ENCODE measurements at places on chromosomes 3 and 15.

GRCh38 chr15:92097474-92098178 lies 244.1 kb downstream of the SLCO3A1 start:
- DNase-seq, result peak; percentile 32

DNA sequence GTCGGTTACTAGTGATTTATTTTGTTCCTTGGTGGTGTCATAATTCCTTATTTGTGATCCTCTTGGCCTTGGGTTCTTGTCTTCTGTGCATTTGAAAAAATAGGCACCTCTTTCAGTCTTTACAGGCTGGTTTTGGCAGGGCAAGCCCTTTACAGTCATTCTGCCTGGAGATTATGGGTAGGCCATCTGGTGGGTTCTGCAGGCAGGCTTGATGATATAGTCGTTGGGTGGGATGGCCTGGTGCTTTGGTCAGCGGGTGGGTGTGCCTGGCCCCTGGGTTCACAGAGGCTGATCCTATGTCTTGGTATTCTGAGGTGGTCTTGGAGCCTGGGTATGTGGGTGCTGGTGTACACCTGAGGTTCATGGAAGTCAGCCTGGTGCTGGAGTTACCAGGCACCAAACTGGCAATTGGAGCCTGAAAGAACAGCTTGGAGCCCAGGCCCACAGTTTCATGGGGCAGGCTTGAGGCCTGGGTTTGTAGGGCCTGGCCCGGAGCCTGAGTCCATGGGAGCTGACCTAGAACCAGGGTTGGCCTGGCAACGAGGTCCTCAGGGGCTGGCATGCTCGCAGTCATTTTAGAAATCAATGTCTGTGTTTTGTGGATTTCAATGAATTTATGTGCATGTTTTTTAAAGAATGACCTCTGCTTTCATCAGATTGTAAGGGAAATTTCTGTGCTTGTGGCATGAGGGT lies 63.3 kb downstream of the DOCK3 start:
- DNase-seq, result no peak

DNA sequence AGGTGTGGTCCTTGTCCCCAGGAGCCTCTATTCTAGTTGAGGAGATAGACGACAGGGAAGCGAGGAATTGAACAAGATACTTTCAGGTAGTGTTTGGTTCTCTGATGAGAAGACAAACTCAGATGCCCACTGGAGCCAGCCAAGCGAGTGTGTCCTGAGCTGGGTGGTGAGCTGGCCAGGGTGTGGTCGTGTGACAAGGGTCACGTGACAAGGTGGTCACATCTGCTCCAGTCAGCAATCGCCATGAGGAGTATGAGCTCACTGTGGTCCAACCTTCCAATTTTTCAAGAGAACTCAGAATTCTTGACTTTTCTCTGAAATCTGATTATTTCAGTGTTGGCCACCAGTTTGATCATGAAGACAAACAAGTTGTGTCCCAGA lies 39.5 kb downstream of the SLC6A6 start:
- DNase-seq, result no peak

DNA sequence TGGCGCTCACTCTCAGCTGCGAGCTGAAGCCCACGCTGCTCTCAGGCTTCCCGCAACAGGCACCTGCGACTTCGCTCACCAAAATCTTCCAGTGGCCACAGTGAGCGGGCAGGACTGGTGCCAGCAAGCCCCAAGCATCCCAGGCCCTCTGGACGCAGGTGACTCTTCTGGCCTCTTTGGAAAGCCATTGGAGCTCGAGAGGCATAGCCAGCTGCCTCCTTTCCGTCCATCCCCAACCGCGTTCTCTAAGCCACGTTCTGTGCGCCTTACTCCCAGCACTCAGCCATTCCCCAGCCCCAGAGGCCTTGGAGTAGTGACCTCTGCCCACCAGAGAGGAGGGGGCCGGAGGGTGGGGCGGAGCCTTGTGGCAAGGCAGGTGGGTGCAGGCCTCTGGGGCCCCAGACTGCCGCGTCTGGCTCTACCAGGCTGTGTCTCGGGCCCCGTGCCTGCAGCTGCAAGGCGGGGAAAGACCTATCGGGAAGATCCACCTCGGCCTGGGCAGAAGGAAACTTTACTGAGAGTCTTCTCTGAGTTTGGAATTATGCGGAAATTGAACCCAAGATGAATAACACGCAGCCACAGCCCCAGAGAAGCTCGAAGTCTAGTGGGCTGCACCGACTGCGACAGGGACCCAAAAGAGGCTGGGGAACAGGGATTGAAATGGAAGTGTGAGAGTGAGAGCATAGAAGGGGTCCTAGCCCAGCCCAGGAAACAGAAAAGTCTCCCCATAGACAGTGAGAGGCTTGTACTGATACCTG lies 3.6 kb upstream of the SOX14 start:
- no peak for DNase-seq

- DNase-seq, result no peak
Observed at GRCh38 chr3:76383781-76384180, 598.4 kb upstream of the ZNF717 start.

DNA sequence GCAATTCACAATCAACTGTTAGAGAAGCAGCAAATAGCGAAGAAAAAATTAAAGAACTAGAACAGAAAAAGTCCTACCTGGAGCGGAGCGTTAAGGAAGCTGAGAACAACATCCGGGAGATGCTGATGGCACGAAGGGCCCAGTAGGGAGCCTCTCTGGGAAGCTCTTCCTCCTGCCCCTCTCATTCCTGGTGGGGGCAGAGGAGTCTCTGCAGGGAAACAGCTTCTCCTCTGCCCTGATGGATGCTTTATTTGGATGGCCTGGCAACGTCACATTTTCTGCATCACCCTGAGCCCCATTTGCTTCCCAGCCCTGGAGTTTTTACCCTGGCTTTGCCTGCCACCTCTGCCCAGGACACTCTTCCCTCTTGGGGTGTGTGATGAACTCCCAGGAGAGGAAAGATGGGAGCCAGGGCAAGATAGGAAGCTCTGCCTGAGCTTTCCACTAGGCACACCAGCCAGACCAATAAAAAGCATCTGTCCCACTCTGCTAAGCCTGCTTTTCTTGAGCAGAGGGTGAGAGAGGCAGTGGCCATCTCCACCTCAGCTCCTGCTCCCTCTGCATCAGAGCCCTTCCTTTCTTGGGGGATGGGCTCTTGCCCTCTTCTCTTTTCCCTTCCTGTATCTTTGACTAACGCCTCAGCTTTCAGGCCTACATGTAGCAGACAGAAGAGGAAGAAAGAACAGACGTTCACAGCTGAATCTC lies 39.4 kb downstream of the PPARG start:
- DNase-seq, result no peak

GRCh38 chr3:44080474-44081072 lies 161.1 kb upstream of the TOPAZ1 start:
- DNase-seq, result no peak

DNA sequence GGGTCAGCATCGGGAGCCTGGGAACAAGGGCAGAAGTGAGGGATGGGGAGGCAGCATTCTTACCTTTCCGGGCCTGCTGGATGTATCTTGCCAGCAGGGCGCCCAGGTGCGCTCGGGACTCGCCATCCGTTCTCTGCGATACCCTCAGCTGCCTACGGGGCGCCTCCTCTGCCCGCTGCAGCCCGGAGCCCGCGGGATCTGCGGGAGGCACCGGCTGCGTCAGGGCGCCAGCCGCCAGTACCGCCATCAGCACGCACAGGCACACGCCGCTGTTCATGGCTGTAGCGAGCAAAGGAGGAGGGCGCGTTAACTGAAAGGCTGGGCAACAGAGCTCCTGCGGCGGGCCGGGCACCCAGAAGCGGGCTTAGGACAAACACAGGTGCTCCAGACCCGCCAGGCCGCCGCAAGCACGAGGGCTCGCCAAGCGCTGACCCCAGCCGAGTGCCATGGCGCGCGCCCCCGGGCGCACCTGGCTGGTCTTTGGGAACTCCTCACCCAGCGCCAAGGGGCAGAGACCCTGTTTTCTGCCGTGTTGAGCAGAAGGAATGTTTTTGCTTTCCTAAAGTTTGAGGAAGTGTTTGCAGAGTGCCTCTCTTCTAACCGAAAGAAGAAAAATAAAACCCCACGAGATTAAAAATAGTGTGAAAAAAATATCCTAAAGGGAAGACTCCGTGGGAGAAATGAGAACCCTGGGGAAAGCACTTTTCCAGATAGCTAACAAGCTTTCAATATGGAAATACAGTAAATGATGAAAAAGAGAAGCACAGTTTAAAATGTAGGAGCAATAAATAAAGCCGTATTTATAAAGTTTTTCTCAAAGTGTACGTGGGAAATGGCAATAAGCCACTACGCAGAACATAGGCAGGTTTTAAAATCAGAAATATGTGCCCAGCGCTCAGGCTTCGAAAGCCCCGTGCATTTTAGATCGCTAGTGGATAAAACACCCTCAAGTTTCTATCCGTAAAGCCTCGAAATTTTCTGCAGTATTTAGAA lies 2.3 kb downstream of the CCK start:
- DNase-seq, result no peak

- no peak for DNase-seq
Observed at GRCh38 chr15:41842229-41842628, 3.6 kb downstream of the PLA2G4B start.

DNA sequence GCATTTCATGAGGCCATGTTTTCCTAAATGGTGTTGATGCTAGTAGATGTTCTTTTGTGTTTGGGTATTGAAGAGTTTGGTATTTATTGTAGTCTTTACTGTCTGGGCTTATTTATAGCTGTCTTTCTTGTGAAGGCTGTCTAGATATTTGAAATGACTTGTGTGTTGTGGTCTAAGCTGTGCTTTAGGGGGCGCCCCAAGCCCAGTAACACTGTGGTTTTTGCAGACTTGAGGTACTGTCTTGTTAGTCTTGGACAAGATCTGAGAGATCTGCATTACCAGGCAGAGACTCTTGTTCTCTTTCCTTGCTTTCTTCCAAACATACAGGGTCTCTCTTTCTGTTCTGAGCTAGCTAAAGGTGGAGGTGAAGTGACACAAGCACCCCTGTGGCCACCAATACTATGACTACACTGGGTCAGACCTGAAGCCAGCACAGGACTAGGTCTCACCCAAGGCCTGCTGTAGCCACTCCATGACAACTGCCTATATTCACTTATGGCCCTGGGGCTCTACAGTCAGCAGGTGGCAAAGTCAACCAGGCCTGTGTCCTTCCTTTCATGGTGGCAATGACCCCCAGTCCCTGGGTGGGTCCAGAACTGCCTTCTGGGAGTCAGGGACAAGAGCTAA lies 152.1 kb upstream of the TBC1D5 start:
- DNase-seq, result peak; percentile 13

DNA sequence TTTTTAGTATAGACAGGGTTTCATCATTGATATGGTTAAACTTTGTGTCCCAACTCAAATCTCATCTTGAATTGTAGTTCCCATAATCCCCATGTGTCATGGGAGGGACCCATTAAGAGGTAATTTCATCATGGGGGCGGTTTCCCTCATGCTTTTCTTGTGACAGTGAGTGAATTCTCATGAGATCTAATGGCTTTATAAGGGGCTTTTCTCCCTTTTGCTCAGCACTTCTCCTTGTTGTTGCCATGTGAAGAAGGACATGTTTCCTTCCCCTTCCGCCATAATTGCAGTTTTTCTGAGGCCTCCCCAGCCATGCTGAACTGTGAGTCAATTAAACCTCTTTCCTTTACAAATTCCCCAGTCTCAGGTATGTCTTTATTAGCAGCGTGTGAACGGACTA lies 20.2 kb upstream of the ZNF710 start:
- no peak for DNase-seq

GRCh38 chr3:42895580-42895868 lies 10.4 kb upstream of the ZNF662 start:
- DNase-seq, result no peak

GRCh38 chr3:56857178-56857577 lies 55.4 kb upstream of the ARHGEF3 start:
- no peak for DNase-seq

DNA sequence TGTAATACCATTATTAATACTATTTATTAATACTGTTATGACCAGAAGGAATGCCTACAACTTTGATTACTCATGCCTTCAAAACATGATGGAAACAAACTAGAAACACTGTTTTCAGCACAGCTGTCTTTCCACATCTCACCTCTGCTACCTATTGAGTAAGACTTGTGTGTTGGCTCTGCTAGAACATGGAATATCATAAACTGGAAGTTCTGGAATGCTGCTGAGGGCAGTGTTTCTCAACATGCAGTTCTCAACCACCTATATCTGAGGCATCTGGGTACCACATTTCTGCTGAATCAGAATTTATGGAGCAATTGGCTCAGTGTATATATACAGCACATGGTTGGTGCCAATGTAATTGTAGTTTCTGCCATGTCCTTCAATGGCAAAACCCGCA lies 392.1 kb downstream of the TUSC7 start:
- no peak for DNase-seq

DNA sequence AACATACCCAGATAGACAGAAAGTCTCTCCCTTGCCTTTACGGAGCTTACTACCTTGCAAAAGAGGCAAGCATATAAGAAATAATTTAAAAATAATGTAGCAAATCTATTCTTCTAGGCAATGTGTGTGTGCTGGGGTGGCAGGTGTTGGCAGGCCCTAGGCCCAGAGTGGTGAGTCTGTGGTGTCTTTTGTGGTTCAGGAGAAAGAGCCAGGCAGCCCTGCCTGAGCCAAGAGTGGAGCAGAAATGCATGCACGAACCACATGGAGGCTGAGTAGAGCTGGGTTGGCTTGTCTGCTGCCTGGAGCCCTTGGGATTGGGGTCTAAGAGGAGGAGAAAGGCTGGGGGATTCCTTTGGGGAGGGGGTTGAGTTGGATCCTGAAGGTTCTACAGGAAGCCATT lies 70.2 kb upstream of the MYZAP start:
- DNase-seq, result no peak

DNA sequence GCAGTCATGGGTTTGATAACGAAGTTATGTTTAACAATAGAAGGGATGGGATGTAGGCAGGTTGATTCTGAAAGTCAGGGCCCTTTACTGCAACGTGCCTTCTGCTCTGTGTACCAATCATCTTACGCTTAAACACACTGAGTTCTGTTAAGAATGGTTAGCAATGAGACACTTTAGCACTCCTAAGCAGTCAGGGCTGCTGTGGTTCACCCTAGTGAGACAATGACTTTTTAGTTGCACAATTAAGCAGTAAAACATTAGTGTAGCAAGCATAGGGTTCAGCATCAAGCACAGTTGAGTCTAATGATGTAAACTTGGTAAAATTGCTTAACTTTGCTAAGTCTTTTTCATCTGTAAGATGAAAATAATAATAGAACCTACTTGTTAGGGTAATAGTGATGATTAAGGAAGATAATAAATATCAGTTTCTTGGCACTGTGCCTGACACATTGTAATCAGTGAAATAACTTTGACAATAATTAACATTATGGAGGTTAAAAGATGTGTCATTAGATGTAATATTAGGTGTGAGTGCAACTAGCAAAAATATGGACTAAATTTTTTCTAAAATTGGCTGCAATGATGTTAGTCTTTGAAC lies 484.2 kb upstream of the THBS1 start:
- no peak for DNase-seq

DNA sequence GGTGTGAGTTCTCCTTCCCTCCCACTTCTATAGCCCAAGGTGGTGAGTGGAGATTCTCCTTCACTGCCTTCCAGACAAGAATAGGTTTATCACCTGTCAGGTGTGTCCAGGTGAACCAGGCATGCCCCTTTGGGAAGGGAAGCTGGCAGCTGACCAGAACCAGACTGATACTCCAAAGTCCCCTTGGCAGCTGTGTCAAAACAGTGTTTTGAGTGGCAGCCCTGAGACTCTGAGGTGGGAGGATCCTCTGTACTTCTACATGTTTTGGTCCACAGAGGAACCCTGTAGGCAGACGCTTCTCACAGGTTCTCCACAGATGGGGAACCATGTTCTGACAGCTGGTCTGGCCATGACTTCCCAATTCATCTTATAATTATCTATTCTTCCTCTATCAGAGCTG lies 30.1 kb downstream of the ISL2 start:
- no peak for DNase-seq

All from HCEC 1CT (cell line).